ENCODE measurements at places on chromosomes 2 and 18.

DNA sequence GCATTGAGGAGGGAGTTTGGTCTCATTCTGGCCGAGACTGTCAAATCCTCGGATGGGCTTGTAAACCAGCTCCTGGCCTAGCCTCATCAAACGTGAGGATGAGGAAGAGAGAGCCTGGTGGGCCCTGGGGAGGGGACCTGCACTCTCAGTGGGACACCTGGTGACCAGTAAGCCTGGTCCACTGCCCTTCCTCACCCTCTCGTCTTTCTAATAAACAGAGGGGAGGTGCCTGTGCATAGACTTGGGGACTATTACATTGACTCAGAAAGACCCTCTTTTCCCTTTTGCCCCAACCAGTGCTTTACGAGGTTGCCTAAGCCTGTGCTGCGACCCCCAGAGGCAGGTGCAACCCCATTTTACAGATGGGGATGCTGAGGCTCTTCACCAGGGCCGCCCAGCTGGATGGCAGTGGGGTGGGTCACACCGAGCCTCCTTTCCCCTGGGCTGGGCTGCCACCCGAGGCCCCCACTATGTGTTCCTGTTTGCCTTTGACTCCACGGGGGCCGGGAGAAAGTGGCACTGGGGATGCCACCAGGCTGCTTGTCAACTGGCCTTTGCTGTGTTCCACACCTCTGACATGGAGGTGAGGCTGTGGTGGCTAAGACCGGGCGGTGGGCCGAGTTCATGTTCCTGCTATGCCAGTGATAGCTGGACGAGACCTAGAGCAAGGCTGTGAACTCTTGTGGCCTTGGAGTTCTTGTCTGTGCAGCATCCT, 85.9 kb downstream of the GLI2 start:
- no peak for DNase-seq

DNA sequence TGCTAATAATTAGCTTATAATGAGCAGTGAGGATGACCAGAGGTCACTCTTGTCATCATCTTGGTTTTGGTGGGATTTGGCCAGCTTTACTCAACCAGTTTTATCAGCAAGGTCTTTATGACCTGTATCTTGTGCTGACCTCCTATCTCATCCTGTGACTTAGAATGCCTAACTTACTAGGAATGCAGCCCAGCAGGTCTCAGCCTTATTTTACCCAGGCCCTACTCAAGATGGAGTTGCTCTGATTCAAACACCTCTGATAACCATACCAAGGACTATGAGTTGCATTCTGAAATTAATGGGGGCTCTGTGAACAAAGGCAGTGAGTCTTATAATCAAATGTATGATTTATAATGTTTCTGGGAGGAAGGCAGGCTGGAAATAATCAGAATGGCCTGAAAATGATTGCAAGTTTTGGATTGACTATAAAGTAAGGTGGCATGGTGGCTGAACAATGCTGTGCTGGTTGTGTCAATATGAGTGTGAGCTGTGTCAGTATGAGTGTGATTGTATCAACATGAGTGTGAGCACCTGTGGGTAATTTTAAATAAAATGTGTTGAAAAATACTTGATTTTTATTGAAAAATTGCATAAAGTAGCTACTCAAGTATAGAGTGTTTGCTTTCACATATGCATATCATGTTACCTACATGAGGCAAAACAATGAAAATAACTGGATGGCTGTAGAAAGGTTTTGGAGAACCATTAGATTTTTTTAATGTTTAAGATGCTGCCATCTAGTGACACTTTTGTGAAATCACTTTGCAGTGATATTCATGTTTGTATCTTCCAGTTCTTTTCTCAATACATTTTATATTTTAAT, 103.0 kb downstream of the KYNU start:
- peak; percentile 4 for DNase-seq

DNA sequence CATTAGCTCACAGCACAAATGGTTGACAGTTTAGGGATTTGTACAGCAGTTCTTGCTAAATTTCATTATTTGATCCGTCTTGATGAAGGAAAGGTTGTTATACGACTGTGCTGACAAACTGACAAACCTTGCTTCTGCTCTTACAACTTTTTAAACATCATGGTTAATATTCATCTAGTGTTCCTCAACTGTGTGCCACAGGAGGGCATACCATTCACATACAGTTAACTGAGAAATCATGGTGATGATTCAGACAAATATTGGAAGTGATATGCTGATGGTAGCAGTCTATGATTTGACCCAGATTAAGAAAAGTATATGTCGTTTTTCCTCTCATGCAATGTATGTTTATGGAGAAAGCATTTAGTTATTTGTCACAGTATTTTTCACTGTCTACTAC, 129.8 kb upstream of the FSIP2 start:
- DNase-seq, result no peak

DNA sequence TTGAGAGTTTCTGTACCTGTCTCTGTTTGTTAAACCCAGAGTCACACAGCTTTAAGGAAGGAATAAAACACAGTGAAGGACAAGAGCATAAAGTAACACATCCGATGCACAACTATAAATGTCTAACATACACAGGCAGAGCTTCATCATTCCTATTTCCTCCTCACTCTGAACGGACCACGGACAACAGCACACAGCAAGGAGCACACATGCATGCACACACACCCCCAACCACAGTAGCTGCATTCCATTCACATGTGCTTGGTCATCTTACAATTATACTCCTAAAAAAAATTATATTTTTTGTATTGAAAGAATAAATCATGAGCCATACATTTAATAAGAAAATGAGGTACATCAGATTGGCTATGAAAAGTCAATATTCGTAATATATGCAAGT, 58.3 kb downstream of the ID2 start:
- no peak for DNase-seq

DNA sequence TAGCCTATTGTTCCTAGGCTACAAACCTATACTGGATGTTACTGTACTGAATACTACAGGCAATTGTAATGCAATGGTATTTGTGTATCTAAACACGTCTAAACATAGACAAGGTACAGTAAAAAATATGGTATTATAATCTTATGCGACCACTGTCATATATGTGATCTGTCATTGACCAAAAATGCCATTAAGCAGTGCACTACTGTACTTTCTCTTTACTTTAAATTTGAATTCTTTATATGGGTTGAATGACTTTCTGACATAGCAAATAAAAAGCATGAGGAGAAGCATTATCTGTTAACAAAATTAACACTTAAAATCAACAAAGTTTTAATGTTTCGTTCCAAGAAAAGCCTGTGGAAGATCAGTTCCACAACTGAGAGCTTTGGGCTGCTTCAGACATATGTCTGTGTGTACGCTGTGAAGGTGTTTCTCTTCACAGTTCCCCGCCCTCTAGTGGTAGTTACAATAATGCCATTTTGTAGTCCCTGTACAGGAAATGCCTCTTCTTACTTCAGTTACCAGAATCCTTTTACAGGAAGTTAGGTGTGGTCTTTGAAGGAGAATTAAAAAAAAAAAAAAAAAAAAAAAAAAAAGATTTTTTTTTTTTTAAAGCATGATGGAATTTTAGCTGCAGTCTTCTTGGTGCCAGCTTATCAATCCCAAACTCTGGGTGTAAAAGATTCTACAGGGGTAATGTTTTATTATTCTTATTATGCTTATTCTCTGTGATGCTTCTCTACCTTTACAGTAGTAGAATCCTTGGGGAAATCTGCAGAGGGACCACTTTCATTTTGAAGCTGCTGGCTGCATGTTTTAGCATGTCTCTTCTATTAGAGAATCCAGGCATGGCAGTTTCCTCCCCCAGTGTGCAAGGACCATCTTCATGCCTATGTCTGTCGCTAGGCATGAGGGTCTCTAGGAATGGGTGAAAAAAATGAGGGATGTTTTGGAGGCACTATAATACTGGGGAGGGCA, 54.5 kb downstream of the SCN2A start:
- peak; percentile 64 for DNase-seq

DNA sequence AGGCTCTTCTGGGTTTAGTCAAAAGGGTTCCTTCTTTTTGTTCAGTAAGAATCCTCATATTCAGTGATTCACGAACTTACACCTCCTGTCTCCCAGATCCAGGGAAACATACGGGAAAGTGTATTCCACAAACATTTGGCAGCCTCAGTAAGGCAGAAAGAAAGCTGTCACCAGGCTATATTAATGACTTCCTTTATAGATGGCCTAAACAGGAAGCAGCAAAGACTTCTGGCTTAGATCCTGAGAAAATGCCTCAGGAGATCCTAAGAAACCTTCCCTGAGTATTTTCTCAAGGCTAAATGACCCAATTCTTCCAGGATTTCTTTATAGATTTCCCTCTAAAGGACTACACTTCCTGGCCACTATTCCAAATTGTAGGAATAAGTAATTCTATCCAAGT, 1995.5 kb upstream of the CELF4 start:
- no peak for DNase-seq

DNA sequence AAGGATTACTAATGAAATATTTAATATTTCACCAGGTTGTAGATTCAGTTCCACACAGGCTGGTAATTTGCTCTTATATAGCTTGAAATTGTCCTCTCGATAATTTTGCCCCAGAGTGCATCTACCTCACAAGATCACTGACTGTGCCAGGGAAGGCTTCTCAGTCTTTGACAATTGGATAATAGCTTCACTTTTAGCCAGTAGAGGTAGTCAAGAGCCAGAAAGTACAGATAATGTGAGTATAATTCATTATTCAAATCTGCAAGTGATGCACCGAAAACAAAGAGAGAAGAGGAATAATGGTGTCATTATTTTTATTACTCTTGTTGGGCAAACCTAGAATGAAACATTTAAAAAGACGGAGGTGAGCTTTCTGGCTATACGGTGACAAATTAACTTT, 292.8 kb downstream of the EN1 start:
- no peak for DNase-seq

- no peak for DNase-seq
Measured at GRCh38 chr2:177188482-177189469, 23.8 kb upstream of the HNRNPA3 start.

DNA sequence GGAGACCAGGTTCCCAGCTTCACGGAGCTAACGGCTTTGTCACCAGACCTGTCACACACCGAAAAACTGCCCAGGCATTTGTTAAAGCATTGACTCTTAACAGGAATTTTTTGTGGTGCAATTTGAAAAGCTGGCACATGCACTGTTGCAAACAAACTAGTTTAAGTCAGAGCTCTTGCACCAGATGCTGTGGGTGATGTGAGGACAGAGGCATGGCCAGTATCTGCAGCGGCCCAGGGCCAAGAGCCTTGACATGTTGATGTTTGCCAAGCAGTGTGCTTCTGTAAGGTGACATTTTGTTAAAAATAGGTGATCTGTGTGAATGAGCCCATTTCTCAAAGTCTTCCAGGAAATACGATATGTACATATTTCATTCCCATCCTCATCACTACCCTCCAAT, 142.5 kb downstream of the MTCL1 start:
- no peak for DNase-seq

- no peak for DNase-seq
Measured at GRCh38 chr2:112529757-112530156, 12.5 kb upstream of the POLR1B start.
